ENCODE measurements at places on chromosomes 2 and 18.
A peak's percentile ranks its signal among the peaks of the same experiment; 100 is the strongest.

- DNase-seq: no peak
Measured at GRCh38 chr2:182522972-182523473, 96.2 kb upstream of the PDE1A start.

DNA sequence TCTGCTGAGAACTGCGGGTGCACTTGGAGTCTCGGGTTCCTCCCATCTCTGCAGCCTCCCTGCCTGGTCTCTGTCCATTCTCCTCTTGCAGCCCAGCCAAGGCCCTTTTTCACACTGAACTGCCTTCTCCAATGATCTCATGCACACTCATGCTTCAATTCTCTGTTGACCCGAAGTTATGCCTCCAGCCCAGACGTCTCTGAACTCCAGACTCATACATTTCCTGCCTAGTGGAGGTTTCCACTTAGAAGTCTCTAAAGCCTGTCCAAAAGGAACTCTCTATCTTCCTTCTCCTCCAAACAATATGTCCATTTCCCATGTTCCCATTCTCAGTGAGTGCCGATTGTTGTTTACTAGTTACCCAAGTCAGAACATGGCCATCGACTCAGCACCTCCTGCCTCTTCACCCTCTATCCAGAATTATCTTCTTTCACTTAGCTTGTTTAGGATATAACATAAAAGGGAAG lies 155.2 kb downstream of the IRS1 start:
- DNase-seq: no peak

DNA sequence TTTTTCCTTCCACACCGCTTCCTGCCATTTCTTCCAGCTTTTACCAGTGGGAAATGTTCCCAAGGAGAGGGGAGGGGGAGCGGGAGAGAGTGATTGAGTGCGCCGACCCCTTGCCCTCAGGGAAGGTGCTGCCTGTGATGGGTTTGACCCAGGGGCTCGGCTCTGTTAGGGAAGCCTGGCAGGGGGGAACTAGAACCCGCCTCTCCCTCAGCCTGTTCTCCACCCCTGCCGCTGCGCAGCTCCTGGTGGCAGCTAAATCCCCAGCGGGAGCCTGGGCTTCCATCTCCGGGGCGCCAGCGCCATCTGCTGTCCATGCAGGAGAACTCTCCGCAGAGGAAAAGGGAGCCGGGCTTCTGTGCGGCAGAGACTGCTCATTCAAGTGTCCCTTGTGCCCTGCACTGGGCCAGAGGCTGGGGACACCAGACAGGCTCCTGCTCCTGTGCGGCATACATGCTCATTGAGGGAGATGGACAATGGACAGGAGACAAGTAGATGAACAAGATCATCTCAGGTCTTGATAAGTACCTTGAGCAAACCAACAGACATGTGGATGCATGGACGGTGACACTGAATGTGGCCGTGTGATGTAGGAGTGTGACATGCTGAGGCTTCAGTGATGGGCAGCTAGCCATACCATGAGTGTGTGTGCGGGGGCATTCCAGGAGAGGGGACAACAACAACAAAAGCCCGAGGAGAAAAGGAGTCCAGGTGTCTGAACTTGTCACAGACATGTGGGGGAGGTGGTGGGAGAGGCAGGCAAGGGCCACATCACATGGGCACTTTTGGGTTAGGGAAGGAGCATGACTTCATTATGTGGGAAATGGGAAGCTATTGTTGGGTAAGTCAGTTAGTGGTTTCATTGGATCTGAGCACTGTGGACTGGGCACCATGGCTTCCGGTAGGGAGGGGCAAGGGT lies 13.3 kb downstream of the CHPF start:
- DNase-seq: peak; percentile 79

- no peak for DNase-seq
Measured at GRCh38 chr2:231568785-231569435, 23.8 kb upstream of the TEX44 start.

DNA sequence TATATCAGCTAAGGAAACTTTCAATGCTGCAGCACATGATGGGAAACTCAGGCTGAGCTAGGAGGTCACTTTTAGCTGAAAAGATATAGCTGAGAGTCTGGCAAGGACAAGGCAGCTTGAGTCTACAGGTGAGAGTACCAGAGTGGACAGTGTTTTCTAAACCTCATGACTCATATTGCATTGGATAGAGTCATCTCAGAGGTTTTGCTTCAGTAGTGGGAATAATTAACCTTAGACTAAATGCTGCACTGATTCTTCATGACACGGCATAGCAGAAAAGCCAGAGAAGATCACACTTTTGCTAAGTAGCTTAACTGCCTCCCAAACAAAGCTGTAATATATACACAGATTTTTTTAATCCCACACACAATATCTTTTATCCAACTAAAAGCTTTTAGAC lies 865.0 kb upstream of the CDH2 start:
- no peak for DNase-seq

GRCh38 chr18:3010086-3010485 lies 2.9 kb downstream of the LPIN2 start:
- no peak for DNase-seq

DNA sequence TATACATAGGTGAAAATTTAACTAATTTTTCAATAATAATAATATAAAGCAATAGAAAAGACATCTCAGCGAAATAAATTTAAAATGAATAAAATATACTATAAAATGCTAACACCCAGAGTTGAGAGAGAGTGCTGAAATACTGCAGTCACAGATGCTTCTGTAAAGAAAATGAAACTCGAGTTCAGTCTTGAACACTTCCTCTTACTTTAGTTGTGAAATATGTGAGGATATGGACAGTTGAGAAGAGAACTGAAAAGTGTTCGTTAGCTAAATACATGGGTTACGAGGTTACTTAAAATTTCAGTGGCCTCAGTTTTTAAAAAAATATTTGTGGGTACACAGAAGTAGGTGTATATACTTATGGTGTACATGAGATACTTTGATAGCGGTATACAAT lies 106.8 kb downstream of the DNAH7 start:
- DNase-seq: no peak

- DNase-seq: peak; percentile 8
Measured at GRCh38 chr2:25041307-25041927, 459 bp upstream of the EFR3B start.

DNA sequence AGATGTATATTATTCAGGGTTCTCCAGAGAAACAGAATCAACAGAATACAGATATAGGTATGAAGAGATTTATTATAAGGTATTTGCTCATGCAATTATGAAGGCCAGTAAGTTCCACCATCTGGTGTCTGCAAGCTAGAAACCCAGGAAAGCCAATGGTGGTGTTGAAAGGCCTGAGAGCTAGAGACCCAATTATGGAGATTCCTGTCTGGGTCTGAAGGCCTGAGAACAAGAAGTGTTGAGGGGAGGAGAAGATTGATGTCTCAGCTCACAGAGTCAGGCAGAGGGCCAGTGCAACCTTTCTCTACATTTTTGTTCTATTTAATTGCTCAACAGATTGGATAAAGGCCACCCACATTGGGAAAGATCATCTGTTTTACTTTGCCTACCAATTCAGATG lies 524.2 kb upstream of the CRIM1 start:
- no peak for DNase-seq

- no peak for DNase-seq
Measured at GRCh38 chr2:96203130-96204028, 5.2 kb downstream of the STARD7 start.

DNA sequence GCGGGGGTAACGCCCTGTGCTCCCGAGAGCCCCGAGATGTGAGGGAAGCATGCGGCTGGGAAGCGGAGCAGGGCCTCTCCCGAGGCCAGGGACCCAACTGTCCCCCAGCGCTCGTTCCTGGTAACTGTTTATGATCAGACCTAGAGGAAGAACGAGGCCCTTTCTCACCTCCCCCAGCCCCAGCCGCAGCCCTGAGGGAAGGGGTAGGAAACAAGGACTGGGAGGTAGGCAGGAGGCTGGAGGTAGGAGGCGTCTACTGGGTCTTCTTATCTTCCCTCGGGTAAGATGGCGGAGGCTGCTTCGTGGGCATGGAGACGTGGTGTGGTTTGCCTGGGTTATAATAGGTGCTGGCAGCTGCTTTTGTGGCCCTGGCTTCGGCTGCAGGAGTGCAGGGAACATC lies 335.8 kb downstream of the ZNF521 start:
- DNase-seq: no peak

DNA sequence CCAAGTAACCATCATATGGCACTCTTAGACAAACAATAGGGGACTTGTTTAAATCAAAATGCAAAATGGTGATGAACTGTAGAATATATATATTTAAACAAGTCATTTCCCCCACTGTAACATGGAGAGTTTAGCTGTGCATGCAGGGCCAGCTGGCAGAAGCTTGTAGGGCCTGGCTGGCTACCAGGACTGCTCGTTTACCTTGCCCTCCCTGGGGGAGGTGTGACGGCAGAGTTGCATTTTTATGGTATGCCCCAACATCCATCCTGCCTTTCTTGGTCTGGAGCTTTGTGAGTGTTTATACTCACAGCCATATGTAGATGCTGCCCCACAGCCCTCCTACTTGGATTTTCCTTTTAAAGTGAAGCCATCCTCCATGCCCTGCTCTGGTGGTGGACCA lies 101.7 kb upstream of the ZFP36L2 start:
- no peak for DNase-seq

GRCh38 chr2:196293751-196294515 lies 122.6 kb upstream of the STK17B start:
- DNase-seq: no peak

DNA sequence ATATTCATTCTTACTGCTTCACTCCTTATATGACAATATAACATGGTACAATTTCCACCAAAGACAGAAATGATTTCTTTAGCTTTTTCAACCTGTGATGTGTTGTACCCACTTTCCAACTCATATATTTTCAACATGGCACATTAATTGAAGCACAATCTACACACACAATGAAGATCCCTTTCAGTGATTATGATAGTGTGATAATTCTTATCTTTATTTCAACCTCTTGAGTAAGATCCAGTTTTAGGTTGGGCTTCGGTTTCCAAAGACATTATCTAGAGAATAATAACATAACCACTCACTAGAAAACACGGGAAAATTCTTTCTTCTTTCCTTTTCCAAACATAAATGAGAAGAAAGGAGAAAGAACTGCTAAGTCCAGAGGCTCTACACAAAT lies 3.4 kb upstream of the DSG3 start:
- DNase-seq: no peak

DNA sequence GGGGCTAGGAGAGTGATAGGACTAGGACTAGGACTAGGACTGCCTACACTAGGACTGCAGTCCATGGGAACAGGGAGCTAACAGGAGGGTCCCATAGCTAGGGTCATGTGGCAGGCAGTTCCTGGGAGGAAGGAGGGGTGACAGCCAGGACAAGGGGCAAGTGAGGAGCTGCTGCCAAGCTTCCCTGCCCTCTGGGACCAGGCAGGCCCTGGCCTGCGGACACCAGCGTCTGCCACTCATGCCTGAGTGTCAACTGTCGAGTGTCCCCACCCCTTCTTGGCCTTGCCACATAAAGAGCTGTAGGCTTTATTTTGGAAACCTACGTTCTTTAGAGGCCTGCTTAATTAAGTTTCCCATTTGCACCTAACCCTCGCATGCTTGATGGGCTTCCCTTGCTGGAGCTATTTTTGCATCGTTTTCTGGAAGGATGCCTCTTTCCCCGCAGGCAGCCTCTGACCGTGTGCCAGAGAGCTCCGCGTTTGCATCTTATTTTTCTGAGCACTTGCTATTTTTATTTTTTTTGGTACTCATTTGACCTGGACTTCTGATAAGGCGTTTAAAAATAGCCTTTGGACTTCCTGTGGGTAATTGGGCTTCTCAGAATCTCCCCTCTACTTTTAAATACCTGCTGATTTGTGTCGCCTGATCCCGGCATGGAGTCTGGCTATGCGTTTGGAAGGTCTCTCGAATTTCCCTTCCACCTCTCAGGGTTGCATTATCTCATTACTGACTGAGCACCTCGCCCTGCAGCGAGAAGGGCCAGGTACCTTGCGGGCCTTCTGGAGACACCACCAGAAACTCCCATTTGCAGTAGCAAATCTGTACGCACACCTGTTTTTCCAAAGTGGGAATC lies 66.4 kb downstream of the SH3RF3 start:
- DNase-seq: no peak

GRCh38 chr18:8367217-8367988 lies 241.8 kb upstream of the RAB12 start:
- no peak for DNase-seq

- DNase-seq: no peak
Measured at GRCh38 chr2:231554748-231555545, 24.7 kb upstream of the NMUR1 start.

GRCh38 chr2:191626497-191627151 lies 51.3 kb upstream of the NABP1 start:
- no peak for DNase-seq

GRCh38 chr2:237455764-237456163 lies 31.3 kb upstream of the MLPH start:
- DNase-seq: no peak

GRCh38 chr2:176142281-176142680 lies 9.1 kb upstream of the HOXD4 start:
- DNase-seq: no peak

DNA sequence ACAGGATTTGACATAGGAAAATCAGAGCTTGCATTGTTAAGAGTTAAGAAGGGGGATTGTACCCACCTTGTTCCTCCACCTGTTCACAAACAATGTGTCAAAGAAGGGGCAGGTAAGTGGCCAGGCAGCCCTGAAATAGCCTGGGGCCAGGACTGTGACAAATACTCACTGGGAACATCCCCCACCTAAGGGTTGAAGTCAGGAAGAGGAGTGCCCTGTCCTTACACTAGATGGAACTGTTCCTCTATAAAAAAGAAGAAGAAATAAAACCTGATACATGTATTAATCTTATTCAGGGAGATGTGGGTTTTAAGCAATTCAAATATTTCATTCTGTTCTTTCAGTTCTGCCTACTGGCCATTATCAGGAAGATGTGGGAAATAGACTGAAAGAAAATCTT lies 41.9 kb downstream of the TACR1 start:
- no peak for DNase-seq

DNA sequence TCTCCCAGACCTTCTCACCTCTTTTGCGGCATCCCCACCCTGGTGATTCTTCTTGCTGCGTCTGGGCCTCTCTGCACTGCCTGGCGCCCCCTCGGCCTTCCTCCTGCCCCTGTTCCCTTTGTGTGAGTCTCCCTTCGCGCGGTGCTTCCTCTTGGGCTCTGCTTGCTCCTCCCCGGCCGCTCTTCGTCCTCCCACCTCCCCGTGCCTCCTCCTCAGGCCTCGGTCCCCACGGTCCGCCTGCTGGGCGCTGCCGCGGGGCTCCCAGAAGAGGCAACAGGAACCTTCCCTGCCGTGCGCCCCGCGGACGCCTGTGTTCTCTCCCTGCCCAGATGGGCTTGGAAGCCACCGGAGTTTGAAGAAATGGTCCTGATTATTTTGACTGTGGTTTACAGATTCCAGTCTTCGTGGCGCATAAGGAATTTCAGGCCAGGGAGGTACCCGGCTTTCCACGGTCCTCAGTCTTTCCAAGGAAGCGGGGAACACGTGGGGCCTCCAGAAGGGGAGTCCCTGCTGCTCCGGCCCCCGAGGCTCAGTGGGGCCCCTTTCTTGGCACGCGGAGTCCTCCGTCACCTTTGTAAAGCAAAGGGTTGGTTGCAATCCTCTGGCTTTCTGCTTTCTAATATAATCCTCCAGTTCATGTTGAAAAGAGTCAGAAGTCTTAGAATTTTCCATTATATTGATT lies 13.1 kb downstream of the RNU2-63P start:
- no peak for DNase-seq

Data from activated CD4-positive, alpha-beta T cell treated with anti-CD3 and anti-CD28 coated beads for 1 hour (primary cell).